Activated CD4-positive, alpha-beta T cell treated with anti-CD3 and anti-CD28 coated beads for 4 hours (primary cell): ENCODE measurements at places on chromosomes 4 and X.

- DNase-seq = peak; percentile 18
Observed at GRCh38 chr4:147732518-147733235, 789 bp downstream of the ARHGAP10 start.

DNA sequence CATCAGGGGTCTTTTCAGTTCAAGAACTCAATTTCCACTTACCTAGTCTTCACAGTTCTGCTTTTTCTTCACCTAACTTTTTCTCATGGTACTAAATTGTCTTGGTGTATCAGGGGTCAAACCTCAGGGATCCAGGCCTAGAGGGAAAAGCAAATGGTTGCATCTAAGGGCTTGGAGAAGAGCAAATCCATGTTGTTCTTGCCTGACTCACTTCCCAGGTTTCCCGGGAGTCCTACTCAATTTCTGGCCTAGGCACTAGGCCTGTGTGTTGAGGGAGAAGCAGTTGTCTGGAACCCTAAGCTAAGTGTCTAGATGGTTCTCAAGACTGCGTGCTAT, 191.9 kb upstream of the STK26 start:
- no peak for DNase-seq

DNA sequence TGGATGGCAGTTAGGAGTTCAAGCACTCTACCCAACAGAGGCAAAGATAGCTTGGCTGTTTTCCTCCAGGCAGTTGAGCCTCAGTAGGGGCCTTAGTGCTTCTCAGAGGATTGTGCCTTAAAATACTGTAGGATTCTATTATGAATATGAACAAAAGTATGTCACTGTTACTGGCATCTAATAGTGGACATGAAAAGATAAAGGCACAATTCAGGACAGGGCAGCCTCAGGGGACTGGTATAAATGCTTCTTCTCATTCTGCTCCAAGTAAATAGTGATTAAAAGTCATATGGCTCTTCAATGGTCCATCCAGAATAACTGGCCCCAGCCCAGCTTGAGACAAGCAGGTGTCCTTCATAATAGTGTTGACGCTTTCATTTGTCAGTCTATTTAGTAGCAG, 17.7 kb downstream of the COL4A6 start:
- DNase-seq = no peak

- no peak for DNase-seq
Observed at GRCh38 chr4:77204621-77205020, 47.6 kb downstream of the CCNG2 start.

GRCh38 chr4:71932941-71933340, 98.9 kb upstream of the NPFFR2 start:
- no peak for DNase-seq
